Umbilical cord (tissue), 2 donors: ENCODE measurements at places on chromosomes 11 and 22.

GRCh38 chr22:23856721-23857605 lies 712 bp upstream of the SLC2A11 start:
- peak; percentile 63 for DNase-seq

DNA sequence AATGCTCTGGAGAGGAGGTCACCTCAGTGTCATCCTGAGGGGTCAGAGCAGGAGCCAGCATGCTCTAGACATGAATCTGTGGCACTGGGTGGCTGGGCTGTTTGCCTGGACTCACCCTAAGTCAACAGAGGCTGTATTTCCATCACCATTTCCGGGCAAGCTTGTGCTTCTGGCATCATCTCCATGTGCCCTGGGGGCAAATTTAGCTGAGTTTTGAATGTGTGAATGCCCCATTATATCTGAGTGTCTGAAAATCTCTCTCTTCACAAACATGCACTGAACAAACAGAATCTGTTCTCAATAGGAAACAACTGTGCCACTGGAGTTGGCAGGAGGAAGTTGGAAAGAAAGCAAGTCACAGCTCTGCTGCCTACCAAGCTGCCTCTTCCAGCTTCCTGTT lies 356.2 kb downstream of the GRM5 start:
- no peak for DNase-seq

DNA sequence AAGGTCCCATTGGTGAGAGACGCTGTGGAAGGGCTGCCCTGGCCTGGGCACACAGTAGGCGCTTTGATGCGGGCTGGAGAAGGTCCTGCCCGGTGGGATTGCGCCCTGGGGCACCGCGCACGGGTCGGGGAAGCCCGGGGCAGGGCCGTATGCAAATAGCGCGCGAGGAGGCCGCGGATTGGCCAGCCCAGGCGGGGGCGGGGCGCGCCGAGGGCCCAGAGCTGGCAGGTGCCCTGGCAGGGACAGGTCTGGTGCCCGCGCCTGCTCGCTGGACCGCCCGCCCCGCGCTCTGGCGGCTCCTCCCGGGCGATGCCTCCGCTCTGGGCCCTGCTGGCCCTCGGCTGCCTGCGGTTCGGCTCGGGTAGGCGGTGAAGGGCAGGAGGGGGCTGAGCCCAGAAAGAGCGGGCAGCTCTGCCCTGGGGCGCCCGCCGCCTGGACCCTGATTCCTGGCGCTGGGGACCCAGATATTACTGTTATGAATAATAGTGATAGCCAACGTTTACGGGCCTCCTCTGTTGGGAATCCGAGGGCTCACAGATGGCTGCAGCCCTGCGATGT lies at the start of gene UPK3A:
Gene UPK3A, plus strand, starts transcription at position 245 of the 558 bp plus-strand sequence. Its CDS starts 65 bp downstream, at position 310.
- no peak for DNase-seq

GRCh38 chr11:117217141-117218084 lies 14.5 kb downstream of the PCSK7 start:
- DNase-seq = peak; percentile 80

GRCh38 chr11:860234-861104 lies 17.8 kb downstream of the TSPAN4 start:
- DNase-seq = no peak

GRCh38 chr22:28260619-28261018 lies 341.6 kb upstream of the PITPNB start:
- no peak for DNase-seq

DNA sequence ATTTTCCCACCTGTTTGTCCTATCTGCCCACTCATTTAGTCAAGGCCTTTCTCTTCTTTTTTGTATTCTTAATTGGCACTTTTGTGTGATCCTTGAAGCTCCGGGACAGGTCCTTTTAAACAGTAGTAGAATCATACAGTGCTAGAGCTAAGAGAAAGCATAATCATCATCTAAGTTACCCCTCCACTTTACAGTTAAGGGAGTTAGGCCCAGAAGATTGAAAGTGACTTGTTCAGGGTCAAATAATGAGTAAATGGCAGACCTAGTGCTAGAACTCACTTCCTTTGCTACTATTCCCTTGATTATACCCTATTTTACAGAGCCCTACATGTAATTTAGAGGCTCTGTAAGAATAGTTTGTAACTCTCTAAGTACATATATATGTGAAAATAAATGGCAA lies 2.5 kb downstream of the USP47 start:
- DNase-seq = no peak

DNA sequence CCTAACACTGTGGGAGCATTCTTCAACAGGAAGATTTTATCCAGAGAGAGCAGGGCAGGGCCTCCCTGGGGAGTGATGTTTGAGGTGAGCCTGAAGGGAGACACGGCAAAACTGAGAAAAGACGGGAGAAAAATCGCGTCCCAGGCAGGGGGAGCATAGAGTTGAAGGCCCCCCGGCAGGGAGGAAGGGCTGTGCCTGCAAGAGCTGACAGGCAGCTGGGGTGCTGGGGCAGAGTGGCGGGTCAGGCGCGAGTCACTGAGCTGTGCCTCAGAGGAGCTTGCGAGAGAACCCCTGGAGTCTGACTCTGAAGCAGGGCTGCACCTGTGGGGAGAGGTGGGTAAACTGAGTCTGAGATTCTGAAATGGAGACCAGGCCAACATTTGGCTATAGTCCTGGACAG lies 14.8 kb downstream of the PKNOX2 start:
- DNase-seq = no peak

GRCh38 chr11:57473285-57473841 lies 13.0 kb downstream of the RTN4RL2 start:
- no peak for DNase-seq

DNA sequence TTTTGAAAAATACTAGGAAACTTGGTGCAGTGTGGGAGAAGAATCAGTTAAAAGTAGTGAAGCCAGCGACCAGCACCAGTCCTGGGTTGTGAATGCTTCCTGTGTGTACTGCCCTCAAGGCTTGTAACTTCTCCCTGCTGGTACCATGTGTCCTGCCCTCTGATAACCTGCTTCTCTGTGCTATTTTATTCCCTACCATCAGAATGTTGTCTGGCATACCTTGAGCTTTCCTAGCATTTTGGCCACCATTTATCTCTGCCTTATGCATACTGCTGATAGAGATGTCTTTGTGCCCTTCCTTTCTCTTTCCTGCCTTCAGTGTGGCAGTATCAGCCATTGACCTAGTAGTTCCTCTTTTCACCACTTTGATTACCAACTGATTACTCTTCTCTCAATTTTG lies 2.0 kb downstream of the GTF2H1 start:
- no peak for DNase-seq

DNA sequence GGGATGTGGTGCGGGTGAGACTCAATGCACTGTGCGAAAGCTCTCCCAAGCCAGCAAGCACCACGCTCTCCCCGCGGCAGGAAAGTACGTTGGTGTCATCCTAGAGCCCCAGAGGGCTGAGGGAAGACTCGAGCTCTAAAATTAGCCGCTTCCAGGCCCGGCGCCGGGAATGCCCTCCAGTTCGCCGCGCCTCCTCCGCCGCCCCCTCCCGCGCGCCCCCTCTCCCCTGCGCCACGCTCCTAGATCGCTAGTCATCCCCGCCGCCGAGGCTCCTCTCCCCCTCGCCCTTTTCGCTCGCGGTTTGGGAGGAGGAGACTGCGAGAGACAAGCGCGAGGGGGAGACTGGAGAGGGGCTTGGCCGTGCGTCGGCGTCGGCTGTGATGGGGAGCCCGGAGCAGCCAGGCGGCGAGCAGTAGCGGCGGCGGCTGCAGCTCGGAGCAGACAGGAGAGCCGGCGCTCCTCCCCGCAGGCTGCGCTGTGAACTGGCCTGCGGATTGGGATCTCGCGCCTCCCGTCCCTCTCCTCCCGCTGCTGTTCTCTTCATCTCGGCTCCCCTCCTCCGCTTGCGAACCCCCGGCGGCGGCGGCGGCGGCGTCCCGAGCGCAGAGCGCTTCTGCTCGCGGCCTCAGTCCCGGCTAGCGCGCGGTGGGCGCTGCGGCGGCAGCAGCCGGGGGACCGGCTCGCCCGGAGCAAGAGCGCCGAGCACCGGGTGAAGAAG lies at the start of gene FAT3:
Gene FAT3, plus strand, starts transcription at position 412 of the 718 bp plus-strand sequence. CDS start 127,295 bp downstream, outside the sequence.
- DNase-seq = peak; percentile 90

DNA sequence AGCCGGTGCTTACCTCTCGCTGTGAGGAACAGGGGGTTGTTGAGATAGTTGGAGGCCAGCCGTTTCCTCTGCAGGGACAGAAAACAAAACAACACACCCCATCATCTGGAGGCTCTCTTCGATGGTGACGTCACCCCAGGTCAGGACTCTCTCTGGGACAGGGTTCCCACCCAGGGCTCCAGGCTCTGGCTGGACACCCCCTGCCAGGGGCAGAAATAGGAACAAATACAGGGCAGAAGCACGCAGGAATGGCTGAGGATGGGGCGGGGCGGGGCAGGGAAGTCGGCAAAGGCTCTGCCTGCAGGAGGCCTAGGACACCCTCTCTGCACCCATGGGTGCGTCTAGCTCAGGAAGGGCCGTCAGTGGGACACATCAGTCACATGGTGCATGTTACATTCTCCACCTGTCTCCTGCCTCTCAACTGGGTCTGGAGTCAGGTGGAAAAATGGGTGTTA lies 118.5 kb downstream of the PHF21B start:
- no peak for DNase-seq

DNA sequence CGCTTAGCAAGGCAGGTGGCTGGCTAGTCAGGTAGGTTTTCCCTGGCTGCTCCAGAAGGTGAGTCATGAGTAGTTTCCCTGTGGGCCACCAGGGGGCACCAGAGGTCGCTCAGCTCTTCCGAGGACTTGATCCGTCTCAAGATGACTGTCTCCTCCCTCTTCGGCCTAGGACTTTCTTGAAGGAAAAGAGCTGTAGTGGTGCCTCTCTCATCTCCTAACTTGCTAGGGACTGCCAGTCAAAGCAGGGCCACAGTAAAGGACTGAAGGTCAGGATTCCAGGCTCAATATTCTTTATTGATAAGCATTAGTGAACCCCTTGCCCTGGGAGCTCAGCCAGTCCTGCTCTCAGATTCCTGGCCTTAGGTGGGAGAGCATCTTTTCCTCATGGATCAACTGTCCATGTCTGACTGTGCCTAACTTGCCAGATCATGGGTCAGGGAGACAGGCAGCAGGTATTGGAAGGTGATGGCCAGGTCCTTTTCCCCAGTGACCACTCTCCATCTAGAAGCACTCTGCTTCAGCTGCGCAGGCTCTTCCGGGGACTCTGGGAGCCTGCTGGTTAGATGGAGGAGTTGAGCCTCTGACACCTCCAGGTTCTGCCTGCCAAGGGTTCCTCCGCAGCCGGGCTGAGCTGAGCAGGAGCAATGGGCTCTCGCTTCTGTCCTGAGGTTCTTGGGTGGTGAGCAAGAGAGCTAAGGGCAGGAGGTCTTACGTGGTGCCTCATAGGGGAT lies 1.9 kb downstream of the POLD4 start:
- DNase-seq = peak; percentile 81

DNA sequence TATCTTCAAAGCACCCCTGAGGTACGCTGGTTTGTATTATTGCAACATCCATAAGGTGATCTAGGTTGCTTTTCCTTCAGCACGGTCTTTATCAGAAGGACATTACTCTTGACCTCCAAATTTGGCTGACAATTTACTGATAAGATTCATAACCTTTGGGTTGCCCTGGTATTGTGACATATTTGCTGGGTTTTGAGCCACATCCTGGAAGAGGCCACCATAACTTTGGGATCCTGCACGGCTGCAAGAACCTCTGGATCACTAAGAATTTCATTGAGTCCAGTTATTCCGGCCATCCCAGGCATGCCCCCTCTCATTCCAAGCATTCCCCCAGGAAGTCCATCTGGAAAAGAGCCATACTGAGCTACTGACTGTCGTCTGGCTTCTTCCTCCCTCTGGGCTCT lies 6.5 kb upstream of the PLET1 start:
- no peak for DNase-seq

- no peak for DNase-seq
Observed at GRCh38 chr22:11627436-11627797, 3900.6 kb upstream of the OR11H1 start.

DNA sequence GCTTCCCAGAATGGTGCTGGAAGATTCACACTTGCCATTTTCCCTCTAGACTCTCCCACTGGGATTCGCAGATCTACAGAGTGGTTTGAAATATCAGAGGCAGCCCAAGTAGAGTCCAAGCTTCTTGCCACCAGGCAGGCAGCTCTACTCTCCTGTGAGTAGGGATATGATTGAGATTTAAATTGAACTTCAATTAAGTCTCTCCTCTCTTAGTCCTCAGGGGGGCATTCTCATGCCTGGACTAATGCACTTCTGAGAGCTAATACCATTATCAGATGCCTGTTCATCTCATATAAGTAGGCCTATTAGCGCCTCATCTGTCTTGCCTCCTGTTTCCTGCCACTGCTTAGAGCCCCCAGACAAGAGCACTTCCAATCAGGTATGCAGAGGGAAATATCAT lies 25.5 kb upstream of the AMPD3 start:
- DNase-seq = no peak

DNA sequence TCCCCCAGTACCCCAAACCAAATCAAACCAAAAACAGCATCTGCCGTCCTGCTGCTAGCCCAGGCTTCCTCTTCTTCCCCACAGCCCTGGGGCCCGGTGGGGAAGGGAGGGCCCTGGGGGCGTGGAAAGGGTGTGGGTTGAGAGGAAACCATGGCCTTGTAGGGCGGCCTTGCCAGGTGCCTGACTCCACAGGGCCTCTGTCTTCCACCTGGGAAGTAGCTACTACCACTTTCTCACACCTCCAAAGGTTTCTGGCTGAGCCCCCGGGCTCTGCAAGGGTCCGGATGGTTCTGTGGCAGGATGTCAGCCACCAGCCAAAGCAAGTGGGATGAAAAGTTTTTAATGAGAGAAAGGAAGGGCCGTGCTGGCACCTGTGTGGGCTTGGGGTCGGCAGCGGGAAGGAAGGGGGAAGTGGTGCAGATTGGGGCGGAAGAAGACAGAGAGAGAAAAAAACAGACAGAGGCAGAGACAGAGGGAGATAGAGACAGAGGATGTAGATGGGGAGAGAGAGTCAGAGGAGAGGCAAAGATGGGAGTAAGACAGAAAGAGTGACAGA lies 10.5 kb downstream of the TPST2 start:
- DNase-seq = no peak

- no peak for DNase-seq
Observed at GRCh38 chr11:120612513-120613263, 101.1 kb downstream of the GRIK4 start.

DNA sequence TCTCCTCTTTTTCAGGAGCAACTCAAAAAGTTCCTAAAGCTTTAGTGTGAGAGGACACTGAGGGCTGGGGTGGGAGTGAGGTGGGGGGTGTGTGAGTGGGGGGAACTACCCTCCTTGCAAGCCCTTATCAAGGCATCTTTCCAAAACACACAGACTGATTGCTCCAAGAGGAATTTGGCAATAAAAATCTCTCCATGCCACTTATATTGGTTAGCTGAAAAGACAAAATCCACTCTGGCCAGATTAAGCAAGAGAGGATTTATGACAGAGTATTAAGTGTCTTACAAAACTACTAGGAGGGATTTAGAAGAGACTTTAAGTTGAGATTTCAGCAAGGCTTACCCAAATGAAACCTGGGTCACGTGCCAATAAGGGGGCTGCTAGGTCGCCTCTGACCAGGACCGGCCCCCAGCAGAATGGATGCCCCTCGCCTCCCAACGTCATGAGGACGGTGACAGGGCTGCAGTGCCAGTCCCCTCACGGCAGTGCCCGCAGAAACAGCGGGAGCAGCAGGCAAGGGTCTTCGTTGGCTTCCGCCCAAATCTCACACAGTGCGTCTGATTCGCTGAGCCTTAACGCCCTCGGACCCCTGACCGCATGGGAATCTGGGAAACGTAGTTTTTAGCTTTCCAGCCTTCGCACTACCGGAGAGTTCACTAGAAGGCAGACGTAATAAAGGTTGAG lies 22.1 kb upstream of the CTR9 start:
- DNase-seq = peak; percentile 95

- no peak for DNase-seq
Observed at GRCh38 chr22:39026509-39027150, 5.7 kb downstream of the APOBEC3D start.

GRCh38 chr11:64090806-64091516 lies 55.2 kb downstream of the FLRT1 start:
- DNase-seq = no peak

GRCh38 chr22:32123657-32124056 lies 35.4 kb downstream of the C22orf42 start:
- no peak for DNase-seq
